Pons (tissue), 1 donor: ENCODE measurements at places on chromosomes 12 and 14.
A peak's percentile ranks its signal among the peaks of the same experiment; 100 is the strongest.

DNA sequence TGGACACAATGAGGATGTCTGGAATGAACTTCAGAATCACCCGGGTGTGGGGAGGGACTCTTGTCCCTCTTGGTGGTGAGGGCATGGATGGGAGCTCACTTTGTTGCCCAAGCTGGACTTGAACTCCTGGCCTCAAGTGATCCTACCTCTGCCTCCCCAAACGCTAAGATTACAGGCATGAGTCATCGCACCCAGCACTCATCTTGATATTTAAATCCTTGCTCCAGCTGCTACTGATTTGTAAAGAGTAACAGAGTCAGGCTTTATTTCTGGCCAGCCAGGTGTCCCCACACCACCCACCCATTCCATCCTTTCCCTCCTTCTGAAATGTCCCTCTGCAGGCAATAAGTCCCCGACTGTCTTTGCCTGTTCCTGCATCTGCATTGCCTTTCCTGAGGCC lies 4.9 kb downstream of the DDX54 start:
- DNase-seq = no peak

DNA sequence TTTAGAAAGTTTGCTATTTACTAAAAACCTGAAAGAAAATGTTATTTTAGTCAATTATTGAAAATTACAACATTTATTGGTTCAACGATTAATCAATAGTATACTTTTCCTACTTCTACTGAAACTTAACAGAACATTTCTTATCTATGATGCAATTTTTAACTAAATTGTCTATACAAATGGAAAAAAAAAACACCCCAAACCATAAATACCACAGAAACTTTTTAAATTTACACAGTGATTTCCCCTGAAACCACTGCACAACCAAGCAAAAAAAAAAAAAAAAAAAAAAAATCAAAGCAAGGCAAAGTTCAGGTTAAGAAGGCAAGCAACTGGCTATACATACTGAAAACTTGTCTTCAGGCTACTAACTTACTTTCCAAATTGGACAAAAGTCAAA lies 71.9 kb upstream of the POC1B start:
- no peak for DNase-seq

DNA sequence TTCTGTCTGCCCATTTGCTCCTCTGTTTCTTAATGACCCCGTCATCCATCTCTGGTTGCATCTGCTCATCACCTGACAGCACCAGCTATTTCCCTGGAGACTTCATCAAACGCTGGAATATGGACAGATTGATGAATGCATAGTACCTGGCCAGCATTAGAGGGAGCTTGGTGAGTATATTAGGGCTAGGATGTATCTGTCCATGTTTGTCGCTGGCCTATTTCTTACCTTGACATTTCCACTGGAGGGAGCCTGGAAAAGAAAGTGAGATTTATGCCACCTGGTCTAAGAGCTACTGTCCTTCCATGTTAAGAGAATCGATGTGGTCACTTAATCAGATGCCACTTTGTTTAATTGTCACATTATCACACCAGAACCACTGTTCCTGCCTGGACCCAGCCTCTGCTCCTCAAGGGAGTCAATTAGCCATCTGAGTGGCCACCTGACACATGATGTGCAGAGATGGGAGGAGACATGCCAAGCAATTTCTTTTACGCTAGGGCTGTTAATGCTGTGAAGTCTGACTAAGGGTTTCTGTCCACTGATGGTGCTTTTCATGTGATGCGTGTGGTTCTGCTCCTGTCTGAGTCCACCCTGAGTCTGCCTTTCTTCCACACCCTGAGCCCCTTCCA lies 75.3 kb upstream of the SFSWAP start:
- DNase-seq = no peak

DNA sequence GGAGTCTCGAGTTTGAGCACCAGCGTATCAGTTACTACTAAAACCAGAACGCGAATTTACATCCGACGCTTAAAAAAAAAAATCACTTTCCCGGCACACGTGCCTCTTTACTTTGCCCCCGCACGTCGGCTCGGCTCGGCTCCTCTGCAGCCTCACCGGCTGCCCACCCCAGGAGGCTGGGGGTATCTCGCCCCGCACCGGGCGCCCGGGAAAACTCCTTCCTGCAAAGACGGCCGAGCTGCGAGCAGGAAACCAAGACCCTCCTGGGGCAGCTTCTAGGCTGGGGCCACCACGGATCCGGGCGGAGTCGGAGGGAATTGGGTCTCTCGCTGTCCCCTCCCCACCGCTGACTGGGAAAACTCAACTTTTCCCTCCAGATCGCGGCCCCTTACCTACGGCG lies 610 bp downstream of the VSIG10 start:
- DNase-seq = no peak

DNA sequence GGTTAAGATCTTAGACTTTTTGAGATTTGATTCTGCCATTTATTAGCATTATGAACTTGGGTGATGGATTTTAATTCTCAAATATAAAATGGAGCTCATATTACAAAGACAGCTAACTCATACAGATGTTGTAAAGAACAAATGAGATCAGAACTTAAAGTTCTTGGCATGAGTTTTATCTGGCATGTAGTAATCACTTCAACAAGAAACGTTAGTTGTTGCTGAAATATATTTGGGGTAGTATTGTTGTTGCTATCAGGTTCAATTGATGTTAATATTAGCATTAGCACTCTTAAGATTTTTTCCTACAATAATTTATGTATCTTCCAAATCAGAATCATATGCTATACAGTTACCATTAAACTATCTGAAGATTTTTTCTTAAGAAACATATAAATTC lies 71.0 kb downstream of the SLC6A15 start:
- DNase-seq = no peak

DNA sequence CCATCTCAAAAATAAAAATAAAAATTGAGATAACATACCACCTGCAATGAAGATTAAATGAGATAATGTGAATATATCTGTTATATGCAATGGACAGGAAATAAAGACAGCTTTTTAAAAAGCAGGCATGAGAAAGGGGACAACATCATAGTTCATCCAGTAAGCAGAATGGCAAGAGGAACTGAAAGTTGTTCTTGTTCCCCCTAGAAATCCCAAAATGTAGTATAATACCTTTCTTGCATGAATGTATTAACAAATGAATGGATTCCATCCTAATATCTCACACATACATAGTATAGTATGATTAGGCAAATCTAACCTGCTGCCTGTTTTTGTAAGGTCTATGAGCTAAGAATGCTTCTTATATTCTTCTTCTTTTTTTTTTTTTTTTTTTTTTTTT lies 31.4 kb downstream of the FGD6 start:
- DNase-seq = no peak

- peak; percentile 88 for DNase-seq
These were observed 15.4 kb downstream of the MON2 start for GRCh38 chr12:62481843-62482540.

GRCh38 chr12:74801625-74802024 lies 264.0 kb downstream of the ATXN7L3B start:
- no peak for DNase-seq

GRCh38 chr14:36130186-36130585 lies 46.3 kb downstream of the PTCSC3 start:
- no peak for DNase-seq

- peak; percentile 58 for DNase-seq
These were observed at the start of gene PXN for GRCh38 chr12:120265473-120266179. Gene PXN (minus strand): TSS chr12:120265730. CDS start chr12:120265629, 101 bp downstream.

GRCh38 chr14:94728950-94729349 lies 41.0 kb downstream of the GSC start:
- no peak for DNase-seq

DNA sequence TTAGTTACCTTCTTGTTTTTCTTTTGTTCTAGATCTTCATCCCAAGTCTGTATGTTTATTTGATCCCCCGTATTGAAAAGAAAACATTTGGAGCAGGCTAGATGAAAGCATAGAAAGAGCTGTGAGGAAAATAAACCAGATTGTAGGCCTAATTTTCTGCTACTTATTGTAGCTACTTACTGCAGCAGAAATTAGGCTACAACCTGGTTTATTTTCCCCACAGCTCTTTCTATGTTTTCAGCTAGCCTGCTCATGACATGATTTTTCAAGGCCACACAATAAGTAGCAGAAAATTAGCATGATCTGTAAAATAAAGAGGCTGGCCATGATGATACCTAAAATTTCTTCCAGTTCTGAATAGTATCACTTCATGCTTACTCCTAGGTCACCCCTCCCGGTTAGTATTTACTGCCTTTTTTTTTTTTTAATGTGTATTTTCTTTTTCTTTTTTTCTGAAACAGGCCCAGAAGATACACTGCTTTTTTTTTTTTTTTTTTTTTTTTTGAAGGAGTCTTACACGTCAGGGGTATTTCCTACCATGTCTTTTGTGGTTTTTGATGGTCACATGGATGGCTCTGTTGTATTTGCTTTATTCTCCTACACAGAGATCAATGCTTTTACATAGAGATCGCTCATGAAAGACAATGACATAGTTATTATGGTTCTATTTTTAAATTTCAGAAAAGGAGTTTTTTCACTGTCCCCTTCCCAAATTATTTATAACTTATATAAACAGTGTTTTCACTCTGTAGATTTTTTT lies 32.3 kb downstream of the BHLHE41 start:
- DNase-seq = no peak

DNA sequence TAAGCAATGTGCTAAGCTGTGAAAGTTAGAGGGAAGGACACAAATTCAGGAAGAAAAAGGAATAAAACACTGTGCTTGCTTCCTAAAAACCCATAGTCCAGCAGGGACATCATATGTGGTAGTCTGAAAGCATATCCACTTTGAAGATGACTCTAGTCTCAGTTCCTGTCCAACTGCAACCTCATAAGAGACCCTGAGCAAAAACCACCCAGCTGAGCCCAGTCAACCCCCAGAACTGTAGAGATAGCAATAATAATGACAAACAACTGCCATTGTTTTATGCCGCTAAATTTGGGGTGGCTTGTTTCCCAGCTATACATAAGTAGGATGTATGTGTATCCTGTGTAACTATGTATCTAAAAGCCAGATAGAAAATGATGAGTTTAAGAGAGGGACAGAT lies 3.9 kb upstream of the SERPINA4 start:
- DNase-seq = no peak

GRCh38 chr12:60935981-60936761 lies 1324.0 kb upstream of the USP15 start:
- DNase-seq = no peak

GRCh38 chr12:54383041-54383609 lies 1.4 kb downstream of the ZNF385A start:
- DNase-seq = no peak

DNA sequence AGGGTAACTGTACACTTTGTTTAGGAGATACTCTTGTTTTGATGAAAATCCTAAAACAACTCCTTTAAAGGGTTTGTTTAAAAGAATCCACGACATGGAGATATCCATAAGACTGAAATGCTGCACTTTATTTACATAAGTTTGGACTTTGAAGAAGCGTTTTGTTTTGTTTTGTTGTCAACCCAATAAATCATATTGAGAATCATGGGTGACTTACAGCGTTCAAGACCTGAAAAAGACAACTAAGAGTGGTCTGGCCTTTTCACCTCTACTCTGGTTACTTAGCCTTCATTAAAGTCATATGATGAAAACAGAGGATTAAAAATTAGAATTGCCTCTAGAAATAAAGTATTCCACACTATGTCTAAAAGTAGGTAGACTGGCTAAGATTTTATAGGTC lies 234.8 kb downstream of the ADAMTS20 start:
- no peak for DNase-seq

GRCh38 chr14:37472906-37473305 lies 122.1 kb downstream of the FOXA1 start:
- DNase-seq = no peak

GRCh38 chr12:107685360-107686248 lies at the start of gene PWP1:
Gene PWP1 (plus strand): TSS chr12:107685799. CDS start chr12:107685900, 101 bp downstream.
- DNase-seq = peak; percentile 94

DNA sequence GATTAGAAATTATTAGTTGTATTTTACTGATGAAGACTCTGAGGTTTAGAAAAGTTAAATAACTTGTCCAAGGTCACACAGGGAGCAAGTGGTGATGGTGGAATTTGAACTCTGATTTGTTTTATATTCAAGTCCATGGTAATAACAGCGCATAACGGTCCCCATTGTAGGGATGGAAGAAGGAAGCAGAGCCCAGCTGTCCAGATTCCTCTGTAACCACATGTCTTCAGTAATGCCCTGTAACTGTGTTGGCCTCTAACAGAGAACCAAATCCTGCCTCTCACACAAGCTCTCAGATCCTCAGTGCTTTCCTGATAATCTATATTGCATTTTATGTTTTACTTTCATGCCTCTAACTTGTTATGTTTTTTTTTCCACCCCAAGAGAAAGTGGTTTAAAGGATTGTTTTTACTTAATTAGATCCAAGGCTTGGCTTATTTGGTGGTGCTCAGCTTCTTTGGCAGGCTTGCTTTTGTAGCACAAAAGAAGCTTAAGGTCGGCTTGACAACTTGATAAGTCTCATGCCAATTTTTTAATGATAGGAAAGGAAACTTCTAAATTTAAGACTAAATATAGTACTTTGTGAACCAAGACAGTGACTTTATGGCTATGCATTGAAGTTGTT lies 105.1 kb upstream of the SEL1L start:
- DNase-seq = no peak

DNA sequence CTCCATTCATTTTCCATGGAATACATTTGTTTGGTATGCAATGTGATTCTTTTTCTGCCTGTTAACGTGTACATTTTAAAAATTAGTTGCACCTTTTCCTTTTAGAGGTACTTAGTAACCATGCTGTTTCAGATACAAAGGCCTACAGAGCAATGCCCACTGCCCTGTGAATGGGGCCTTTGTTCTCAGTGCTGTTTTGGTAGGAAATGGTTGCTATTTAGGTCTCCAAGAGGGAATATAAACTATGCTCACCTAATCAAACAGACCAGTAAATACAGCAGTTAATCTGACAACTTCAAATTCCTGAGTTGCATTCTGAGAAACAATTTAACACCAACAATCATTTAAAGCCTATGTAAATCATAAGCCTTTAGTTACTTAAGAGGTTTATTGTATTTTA lies 188.7 kb downstream of the BCAT1 start:
- peak; percentile 70 for DNase-seq

DNA sequence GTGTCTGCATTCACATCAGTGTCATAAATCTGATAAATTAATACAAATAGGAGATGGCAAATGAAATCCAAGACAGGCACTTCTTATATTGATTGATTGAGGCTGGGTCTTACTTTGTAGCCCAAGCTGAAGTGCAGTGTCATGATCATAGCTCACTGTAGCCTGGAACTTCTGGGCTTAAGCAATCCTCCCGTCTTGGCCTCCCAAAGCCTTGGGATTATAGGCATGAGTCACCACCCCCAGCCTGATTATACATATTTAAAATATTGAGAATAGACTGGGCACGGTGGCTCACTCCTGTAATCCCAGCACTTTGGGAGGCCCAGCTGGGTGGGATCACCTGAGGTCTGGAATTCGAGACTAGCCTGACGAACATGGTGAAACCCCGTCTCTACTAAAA lies 51.3 kb downstream of the MARK3 start:
- DNase-seq = no peak

- no peak for DNase-seq
These were observed 6.2 kb upstream of the DHRS2 start for GRCh38 chr14:23629832-23630396.
